ENCODE measurements at places on chromosomes 7 and 10. TPM values are rescaled to one million over a fixed set of nuclear protein-coding genes. Genes with fewer than 3 reads are reported as not detected.

The WNT8B gene
- 0.11 TPM for polyA plus RNA-seq

The OR2A5 gene
- not detected for polyA plus RNA-seq

The FFAR4 gene
- polyA plus RNA-seq: not detected

The FKBP9 gene
- 0.22 TPM for polyA plus RNA-seq

The LAMB4 gene
- polyA plus RNA-seq: not detected

The CLCN1 gene
- polyA plus RNA-seq: not detected

The PLA2G12B gene
- polyA plus RNA-seq: not detected

The GIMAP1 gene
- polyA plus RNA-seq: 104 TPM

The TYSND1 gene
- 21.0 TPM for polyA plus RNA-seq

Measured in naive thymus-derived CD4-positive, alpha-beta T cell (primary cell).